ENCODE measurements at places on chromosomes 3 and 15.

DNA sequence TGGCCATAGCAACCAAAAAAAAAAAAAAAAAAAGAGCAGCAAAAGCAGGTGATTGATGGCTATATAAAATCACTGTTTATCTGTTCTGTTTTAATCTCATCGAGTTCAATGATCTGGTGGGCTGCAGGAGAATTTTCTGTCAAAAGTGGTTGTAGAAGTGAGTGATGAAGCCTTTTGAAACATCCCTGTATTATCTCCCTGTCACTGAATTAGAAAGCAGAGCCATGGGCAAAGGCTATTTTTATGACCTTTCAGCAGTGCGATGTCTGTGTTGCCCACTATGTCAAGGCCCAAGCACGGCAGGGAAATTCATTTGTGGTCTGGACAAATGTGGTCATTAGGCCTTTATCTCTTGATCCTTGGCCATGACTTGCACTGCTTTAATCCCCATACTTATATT is 59.9 kb downstream of the OTOL1 start:
- no peak for DNase-seq

DNA sequence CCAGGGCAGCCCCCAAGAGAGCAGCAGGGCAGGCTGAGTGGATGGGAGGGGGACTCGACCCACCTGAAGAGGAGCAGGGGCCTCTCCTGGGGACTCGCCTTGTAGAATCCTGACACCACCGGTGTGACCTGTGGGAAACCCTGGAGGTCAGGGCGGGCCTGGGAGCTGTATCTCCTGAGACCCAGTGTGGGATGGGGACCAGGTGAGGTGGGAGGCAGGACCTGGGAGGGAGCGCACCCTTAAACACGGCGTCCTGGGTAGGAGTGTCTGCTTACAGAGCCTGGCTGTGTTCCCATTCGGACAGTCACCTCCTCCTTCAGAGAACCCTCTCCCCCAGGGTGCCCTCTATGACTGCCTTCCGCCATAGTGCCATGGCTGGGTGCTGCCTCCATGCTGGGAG is 27.1 kb downstream of the C15orf39 start:
- no peak for DNase-seq

GRCh38 chr3:31132132-31132769 is 237.8 kb upstream of the GADL1 start:
- DNase-seq: peak; percentile 39

DNA sequence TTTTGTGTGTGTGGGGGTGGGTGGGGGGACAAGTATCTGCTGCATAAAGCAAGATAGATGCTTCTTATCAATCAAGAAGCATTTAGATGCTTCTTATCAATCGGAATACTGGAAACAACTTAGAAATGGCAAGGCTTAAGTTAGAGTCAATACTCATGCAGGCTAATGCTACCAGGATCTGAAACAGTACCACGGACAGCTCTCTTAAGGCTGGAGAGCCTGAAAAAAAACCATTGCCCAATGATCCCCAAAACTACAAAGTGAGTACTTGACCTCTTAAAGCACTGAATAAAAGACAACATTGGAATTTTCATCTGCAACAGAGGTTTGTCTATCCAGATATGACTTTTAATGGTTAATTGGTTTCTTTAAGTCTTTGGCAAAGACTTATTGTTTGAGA is 262.3 kb downstream of the GAP43 start:
- no peak for DNase-seq

- DNase-seq: no peak
Measured at GRCh38 chr3:100769693-100770092, 60.4 kb downstream of the TFG start.

DNA sequence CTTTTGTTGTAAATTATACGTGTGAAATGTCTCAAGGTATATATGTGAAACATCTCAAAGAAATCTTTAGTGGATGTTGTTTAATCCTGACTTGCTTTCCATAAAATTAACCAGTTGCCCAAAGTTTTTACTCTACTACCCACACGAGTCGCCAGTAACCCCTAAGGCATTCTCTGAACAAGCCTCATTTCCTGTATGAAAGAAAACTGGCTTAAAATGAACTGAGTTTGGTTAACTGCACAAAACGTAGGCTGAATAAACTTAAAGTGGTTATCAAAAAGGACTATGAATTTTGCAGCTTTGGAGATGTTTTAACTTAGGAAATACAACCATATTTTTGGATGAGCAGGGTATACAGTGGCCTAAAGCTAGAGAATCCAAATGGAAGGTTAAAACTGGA is 2.7 kb upstream of the APPL1 start:
- no peak for DNase-seq
